ENCODE measurements at places on chromosomes 6 and 20. TPM values are rescaled to one million over a fixed set of nuclear protein-coding genes. Genes with fewer than 3 reads are reported as not detected.

Gene CABLES2
- 4.1 TPM for polyA plus RNA-seq

Gene IRF4
- 0.17 TPM for polyA plus RNA-seq

Gene LY6G6C
- not detected for polyA plus RNA-seq

Gene SULF2
- polyA plus RNA-seq: 13.5 TPM

Gene EYS
- not detected for polyA plus RNA-seq

Gene DPPA5
- not detected for polyA plus RNA-seq

Gene TEAD3
- 15.5 TPM for polyA plus RNA-seq

Gene PKHD1
- polyA plus RNA-seq: 0.08 TPM

- peaks cover 7% of the 10 kb centered on the region for H3K4me1 ChIP-seq
- H3K27me3 ChIP-seq: no peaks in the 10 kb centered on the region
- no peak overlapping the region for H3K4me3 ChIP-seq
These were observed 11.7 kb downstream of the TSPYL1 start for GRCh38 chr6:116267836-116268588.

- DNase-seq: no peak
- H3K36me3 ChIP-seq: no peaks in the 10 kb centered on the region
- H3K4me3 ChIP-seq: no peak overlapping the region
- H3K4me1 ChIP-seq: peaks cover 20% of the 10 kb centered on the region
These were observed 435 bp downstream of the ZSWIM3 start for GRCh38 chr20:45857882-45858216.

- H3K36me3 ChIP-seq: no peaks in the 10 kb centered on the region
- H3K27me3 ChIP-seq: no peaks in the 10 kb centered on the region
- no peaks in the 10 kb centered on the region for H3K4me1 ChIP-seq
- no peak overlapping the region for H3K4me3 ChIP-seq
- peak overlapping the region; percentile 81 for H3K27ac ChIP-seq
These were observed 1.1 kb upstream of the ID1 start for GRCh38 chr20:31603822-31604566.

DNA sequence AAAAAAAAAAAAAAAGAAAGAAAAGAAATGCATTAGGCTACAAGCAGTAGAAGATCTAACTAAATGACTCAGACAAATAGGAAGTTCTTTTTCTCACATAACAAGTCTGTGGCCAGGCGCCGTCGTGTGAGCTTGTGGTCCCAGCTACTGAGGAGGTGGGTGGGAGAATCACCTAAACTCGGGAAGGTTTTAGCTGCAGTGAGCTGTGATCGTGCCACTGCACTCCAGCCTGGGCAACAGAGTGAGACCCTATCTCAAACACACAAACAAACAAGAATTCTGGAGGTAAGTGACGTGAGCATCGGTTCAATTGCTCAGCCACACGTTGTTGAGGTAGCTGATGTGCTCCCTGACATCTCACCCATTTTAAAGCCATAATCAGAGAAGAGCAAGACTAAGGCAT, 37.9 kb upstream of the SLC23A2 start:
- H3K27ac ChIP-seq: no peak overlapping the region
- no peaks in the 10 kb centered on the region for H3K27me3 ChIP-seq
- no peak overlapping the region for H3K4me3 ChIP-seq
- H3K4me1 ChIP-seq: no peaks in the 10 kb centered on the region
- no peak for DNase-seq
- no peaks in the 10 kb centered on the region for H3K36me3 ChIP-seq

DNA sequence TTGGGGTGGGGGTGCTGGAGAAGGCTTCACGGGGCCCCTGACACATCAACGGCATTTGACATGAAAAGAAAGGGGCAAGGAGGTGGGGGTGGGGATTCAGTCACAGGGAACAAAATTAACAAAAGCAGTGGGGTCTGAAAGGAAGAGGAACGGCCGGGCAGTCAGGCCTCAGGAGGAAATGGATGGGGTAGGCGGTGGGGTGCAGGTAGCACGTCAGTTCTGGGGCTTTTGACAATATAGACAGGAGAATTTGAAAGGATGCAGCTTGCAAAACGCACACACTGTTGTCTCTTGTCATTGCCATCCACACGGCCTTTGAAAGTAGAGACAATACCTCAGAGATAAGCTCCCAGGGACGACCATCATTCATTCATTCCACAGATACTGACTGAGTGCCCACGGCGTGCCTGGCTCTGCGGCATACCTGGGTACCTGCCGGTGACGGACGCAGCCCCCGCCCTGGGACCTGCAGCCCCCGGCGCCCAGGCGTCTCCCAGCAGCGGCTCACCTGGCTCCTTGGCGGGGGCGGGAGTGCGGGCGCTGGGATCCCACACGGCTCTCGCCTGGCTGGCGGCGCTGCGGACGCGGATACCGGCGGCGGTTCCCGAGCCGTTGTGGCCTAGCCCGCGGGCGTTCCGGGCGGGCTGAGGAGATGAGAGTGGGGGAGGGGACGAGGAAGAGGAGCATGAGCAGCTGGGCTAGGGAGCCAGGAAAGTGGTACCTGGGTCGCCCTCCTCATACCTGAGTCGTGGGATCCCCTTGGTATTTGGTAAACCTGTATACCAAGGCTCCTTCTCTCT, at the start of gene SLC26A8:
SLC26A8 (minus strand) TSS at position 646 of the 800 bp plus-strand sequence. CDS start 4,934 bp downstream, outside the sequence.
- no peaks in the 10 kb centered on the region for H3K27me3 ChIP-seq
- DNase-seq: no peak
- no peaks in the 10 kb centered on the region for H3K36me3 ChIP-seq
- no peak within 1 kb of the TSS for H3K4me3 ChIP-seq
- H3K4me1 ChIP-seq: peaks cover 7% of the 10 kb centered on the region
- no peak within 1 kb of the TSS for H3K27ac ChIP-seq

DNA sequence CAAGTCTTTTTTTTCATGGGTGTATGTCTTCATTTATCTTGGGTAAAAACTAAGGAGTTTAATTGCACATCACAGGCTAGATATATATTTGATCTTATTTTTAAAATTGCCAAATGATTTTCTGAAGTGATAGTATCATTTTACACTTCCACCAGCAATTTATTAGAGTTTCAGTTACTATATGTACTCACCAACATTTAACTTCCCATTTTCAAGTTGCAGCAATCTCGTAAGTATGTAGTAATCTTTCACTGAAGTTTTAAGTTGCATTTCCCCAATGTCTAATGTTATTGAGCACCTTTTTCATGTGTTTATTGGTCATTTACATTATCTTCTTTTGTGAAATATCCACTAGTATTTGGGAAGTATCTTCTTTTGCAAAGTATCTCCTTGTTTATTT, 277.4 kb upstream of the CNR1 start:
- H3K27ac ChIP-seq: no peak overlapping the region
- no peaks in the 10 kb centered on the region for H3K36me3 ChIP-seq
- no peaks in the 10 kb centered on the region for H3K27me3 ChIP-seq

- H3K4me1 ChIP-seq: peaks cover 7% of the 10 kb centered on the region
- H3K36me3 ChIP-seq: no peaks in the 10 kb centered on the region
- no peak overlapping the region for H3K4me3 ChIP-seq
- no peak overlapping the region for H3K27ac ChIP-seq
- H3K27me3 ChIP-seq: no peaks in the 10 kb centered on the region
These were observed 13.4 kb upstream of the MOCS1 start for GRCh38 chr6:39947611-39948068.

DNA sequence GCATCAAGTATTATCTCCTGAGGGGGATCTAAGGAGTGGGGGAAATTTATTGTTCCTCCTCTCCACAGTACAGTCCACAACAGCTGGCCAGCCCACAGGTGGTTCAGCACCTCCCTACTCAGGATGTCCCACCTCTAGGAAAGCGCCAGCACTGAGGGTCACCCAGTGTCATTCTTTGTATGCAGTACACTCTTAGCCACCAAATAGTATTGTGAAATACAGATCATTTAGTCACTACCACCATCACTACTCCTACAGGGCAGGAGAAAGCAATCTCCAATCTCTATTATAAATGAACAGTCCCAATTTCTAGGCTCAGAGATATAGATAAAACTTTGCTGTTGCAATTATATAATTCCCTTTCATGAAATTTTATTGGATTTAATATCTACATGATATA, 6.3 kb upstream of the ZNF76 start:
- H3K27ac ChIP-seq: no peak overlapping the region
- no peaks in the 10 kb centered on the region for H3K27me3 ChIP-seq
- peaks cover 32% of the 10 kb centered on the region for H3K4me1 ChIP-seq
- DNase-seq: no peak
- no peaks in the 10 kb centered on the region for H3K36me3 ChIP-seq

DNA sequence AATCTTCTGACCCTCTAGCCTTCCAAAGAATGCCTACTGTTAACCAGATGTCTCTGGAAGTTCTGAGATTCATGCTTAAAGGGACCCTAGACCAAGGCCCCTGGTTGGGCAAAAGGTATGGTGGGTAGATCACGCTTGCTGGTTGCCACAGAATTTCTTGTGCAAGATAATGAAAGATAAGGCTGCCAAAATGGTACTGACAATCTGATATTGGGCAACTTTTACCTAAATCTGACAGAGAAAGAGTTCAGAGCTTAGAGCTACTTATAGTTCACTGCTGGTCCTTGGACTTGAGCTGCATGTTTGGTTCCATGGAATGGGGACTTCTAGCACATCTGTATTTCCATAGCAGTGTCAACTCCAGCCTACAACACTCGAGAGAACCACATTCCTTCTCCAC, 12.0 kb downstream of the DEFB114 start:
- no peak overlapping the region for H3K27ac ChIP-seq
- no peak overlapping the region for H3K4me3 ChIP-seq
- no peak for DNase-seq
- H3K27me3 ChIP-seq: no peaks in the 10 kb centered on the region
- H3K4me1 ChIP-seq: no peaks in the 10 kb centered on the region
- no peaks in the 10 kb centered on the region for H3K36me3 ChIP-seq

- H3K4me1 ChIP-seq: no peaks in the 10 kb centered on the region
- no peaks in the 10 kb centered on the region for H3K27me3 ChIP-seq
- H3K27ac ChIP-seq: no peak overlapping the region
- no peak for DNase-seq
These were observed 251.0 kb upstream of the NRSN1 start for GRCh38 chr6:23875006-23875405.

DNA sequence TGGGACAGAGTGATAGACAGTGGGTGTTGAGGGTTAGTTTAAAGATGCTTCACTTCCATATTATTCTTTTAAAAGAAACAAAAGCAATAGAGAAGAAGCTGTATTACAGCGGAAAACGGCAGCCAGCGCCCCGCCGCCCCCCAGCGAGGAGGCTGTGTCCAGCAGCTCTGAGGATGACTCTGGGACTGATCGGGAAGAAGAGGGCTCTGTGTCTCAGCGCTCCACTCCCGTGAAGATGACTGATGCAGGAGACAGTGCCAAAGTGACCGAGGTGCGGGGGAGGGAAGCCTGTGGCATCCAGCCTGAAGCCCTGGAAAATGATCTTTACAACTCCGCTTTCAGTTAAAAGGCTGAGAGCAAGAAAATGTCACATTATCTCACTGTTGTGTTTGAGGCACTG, 100.2 kb downstream of the FIG4 start:
- no peaks in the 10 kb centered on the region for H3K27me3 ChIP-seq
- no peaks in the 10 kb centered on the region for H3K4me1 ChIP-seq
- no peak overlapping the region for H3K27ac ChIP-seq
- H3K4me3 ChIP-seq: no peak overlapping the region

- no peaks in the 10 kb centered on the region for H3K36me3 ChIP-seq
- H3K27ac ChIP-seq: no peak overlapping the region
- DNase-seq: no peak
- no peaks in the 10 kb centered on the region for H3K27me3 ChIP-seq
These were observed 240.8 kb downstream of the ANKRD60 start for GRCh38 chr20:57987659-57988058.

GRCh38 chr6:129785047-129785755, 75.2 kb upstream of the ARHGAP18 start:
- H3K36me3 ChIP-seq: no peaks in the 10 kb centered on the region
- no peak overlapping the region for H3K27ac ChIP-seq
- H3K4me3 ChIP-seq: no peak overlapping the region
- no peaks in the 10 kb centered on the region for H3K4me1 ChIP-seq
- no peaks in the 10 kb centered on the region for H3K27me3 ChIP-seq

- DNase-seq: no peak
- H3K4me1 ChIP-seq: no peaks in the 10 kb centered on the region
- H3K4me3 ChIP-seq: no peak overlapping the region
- no peaks in the 10 kb centered on the region for H3K36me3 ChIP-seq
- H3K27ac ChIP-seq: no peak overlapping the region
- H3K27me3 ChIP-seq: no peaks in the 10 kb centered on the region
These were observed 327.1 kb downstream of the ARHGAP18 start for GRCh38 chr6:129382916-129383315.

- peaks cover 9% of the 10 kb centered on the region for H3K27me3 ChIP-seq
- no peak overlapping the region for H3K4me3 ChIP-seq
- H3K36me3 ChIP-seq: no peaks in the 10 kb centered on the region
- peaks cover 5% of the 10 kb centered on the region for H3K4me1 ChIP-seq
- DNase-seq: no peak
These were observed 32.5 kb upstream of the TRIM27 start for GRCh38 chr6:28956331-28956730.

GRCh38 chr6:137099689-137100403, 55.1 kb upstream of the IL20RA start:
- no peaks in the 10 kb centered on the region for H3K36me3 ChIP-seq
- H3K4me1 ChIP-seq: no peaks in the 10 kb centered on the region
- no peak overlapping the region for H3K4me3 ChIP-seq
- H3K27me3 ChIP-seq: no peaks in the 10 kb centered on the region

DNA sequence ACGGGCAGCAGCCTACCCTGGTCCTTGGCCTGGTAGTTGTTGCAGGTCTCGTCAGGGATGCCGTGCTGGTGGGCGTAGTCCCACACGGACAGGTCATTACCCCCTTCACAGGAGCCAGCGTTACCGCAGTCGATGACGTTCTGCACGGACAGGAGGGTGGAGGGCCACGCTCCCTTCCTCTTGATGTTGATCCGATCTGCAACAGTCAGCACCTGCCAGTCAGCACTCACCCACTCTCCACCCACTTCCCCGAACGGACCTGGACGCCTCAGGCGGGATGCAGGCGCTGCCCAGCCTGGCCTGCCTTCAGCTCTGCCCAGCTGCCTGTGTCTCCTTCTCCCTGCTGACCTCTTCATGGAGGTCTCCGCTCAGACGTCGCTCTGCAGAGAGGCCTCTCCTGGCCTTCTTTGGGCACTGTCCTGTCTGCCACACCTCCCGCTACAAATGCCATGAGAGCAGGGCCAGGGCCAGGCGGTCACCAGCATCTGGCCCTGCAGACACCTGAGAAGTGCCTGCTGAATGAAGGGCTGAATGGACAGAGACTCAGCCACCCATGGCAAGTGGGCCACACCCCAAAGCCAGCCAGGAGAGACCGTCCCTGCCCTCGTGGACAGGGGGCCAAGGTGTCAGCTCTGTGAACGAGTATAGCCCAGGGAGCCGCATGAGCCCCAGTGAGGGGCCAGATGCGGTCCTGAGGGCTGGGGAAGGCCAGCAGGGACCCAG, 5.4 kb downstream of the CTSZ start:
- peaks cover 42% of the 10 kb centered on the region for H3K36me3 ChIP-seq
- no peaks in the 10 kb centered on the region for H3K27me3 ChIP-seq
- DNase-seq: no peak
- no peak overlapping the region for H3K4me3 ChIP-seq

GRCh38 chr6:73367761-73368355, 1.8 kb downstream of the OOEP start:
- no peak overlapping the region for H3K27ac ChIP-seq
- H3K4me3 ChIP-seq: no peak overlapping the region
- H3K27me3 ChIP-seq: no peaks in the 10 kb centered on the region
- no peak for DNase-seq
- no peaks in the 10 kb centered on the region for H3K36me3 ChIP-seq

- H3K27me3 ChIP-seq: no peaks in the 10 kb centered on the region
- H3K4me1 ChIP-seq: no peaks in the 10 kb centered on the region
- H3K4me3 ChIP-seq: no peak overlapping the region
- H3K27ac ChIP-seq: no peak overlapping the region
- no peak for DNase-seq
These were observed 23.5 kb downstream of the PLAGL2 start for GRCh38 chr20:32183947-32184635.

All from adrenal gland (tissue), 19 donors.